ENCODE measurements at places on chromosomes 4 and X.

DNA sequence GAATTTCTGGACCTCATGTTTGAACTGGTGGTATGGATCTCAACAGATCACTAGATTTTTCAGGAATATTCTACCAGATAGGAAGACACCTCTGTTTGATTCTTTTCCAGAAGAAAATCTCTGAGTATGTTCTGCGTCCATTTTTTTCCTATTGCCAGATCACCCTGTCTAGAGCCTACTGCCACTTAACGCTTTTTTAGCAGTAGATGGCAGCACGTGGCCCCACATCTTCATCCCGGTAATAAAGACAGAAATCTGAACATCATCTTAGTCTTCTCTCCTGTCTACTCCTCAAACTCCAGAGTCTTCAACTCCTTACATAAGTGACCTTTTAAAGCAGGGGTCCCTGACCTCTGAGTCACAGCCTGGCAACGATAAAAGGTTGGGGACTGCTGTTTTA lies 184.7 kb downstream of the TMA16 start:
- DNase-seq, result peak; percentile 19

DNA sequence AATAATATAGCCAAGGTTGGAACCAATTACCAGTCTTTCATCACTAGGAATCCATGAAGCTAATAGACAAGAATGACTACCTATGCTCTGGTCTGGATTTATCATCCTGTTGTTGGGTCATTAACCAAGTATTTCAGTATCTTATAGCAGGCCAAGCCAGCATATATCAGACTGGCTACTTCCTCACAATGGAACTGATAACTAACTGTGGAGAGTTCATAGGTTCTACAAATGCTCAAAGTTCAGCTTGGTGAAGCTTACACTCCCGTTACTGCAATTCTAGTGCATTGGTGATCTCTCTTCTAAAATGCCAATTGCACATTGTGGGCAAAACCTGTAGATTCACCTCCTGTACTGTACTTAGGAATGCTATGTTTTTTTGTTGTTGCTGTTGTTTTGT lies 4.8 kb downstream of the TRPC5OS start:
- no peak for DNase-seq

- DNase-seq, result peak; percentile 88
These were observed 6.4 kb upstream of the ANTXR2 start for GRCh38 chr4:80079255-80079923.

GRCh38 chrX:54473993-54474859 lies 21.8 kb downstream of the FGD1 start:
- DNase-seq, result no peak

DNA sequence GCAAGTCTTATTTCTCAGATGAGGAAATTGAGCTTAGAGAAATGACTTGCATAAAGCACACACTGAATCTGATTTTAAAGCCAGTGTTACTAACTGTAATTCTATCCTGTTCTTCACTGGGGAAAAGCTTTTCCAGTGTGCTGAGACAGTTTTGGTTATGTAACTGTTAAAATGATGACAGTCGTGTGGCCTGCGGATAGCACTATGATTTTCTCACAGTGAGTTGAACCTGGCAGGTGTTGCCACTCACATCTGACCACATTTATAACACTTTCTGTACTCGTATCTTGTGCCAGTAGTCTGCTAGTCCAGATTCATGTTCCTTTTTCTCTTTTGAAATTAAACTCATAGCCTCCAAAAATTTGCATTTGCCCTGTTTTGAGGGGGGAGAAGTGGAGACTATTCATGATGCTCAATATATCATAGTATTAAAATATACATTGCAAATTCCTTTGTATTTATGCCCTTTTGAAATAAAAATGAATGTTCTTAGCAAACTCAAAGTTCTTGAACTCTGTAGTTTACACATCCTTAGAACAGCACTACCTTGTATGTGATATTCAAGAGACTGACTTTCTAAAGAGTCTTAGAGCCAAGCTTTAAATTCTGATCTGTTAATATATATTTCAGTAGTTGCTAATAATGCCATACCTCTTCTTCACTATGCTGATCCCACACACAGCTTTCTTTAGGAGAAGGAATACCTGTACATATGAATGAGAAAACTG lies 132.3 kb downstream of the PDLIM5 start:
- DNase-seq, result no peak

GRCh38 chrX:41045960-41046567 lies 39.2 kb upstream of the USP9X start:
- DNase-seq, result no peak

DNA sequence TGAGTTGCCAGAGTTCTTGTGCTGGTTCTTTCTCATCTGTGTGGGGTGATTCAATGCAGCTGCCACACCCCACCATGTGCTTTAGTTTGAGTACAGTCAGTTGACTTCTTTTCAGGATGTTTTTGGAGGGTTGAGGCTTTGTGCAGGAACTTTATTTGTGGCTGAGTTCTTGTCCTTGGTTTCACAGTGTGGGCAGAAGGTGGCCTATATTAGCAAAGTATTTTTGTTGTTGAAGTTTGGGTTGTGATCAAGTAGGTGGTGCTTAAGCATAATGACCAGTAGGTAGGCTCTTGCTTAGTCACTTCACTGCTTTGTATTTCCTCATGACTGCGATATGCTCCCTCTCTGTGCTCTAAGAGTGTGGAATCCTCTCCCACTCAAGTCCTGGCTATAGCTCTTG lies 80.3 kb downstream of the ARHGAP24 start:
- DNase-seq, result no peak

- DNase-seq, result no peak
These were observed 33.4 kb upstream of the PHKA2 start for GRCh38 chrX:19017271-19017670.

GRCh38 chrX:46340696-46341095 lies 204.5 kb downstream of the ZNF674 start:
- DNase-seq, result no peak

GRCh38 chr4:82371497-82371896 lies 2.3 kb downstream of the HNRNPD start:
- DNase-seq, result no peak

GRCh38 chrX:151771726-151772125 lies 37.2 kb downstream of the CNGA2 start:
- DNase-seq, result no peak

DNA sequence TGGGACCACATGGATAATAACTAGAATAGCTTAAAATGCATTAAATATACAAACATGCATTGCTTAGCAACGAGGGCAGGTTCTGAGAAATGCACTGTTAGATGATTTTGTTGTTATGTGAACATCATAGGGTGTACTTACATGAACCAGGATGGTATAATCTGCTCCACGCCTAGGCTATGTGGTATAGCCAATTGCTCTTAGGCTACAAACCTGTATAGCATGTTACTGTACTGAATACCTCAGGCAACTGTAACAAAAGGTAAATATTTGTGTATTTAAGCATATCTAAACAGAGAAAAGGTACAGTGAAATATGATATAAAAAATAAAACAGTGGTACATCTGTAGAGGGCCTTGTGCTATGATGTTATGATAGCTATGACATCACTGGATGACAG lies 169.2 kb upstream of the IL15 start:
- no peak for DNase-seq

DNA sequence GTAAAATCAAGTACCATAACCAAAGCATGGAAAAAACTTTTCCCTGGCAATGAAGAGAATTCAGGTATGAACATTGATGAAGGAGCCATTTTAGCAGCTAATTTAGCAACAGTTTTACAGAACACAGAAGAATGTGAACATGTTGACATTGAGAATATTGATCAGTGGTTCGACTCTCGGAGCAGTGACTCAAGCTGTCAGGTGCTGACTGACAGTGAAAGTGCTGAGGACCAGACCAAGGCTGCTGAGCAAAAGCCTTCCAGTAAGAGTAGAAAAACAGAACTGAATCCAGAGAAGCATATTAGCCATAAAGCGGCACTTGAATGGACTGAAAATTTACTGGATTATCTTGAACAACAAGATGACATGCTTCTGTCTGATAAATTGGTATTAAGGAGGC lies 2.8 kb downstream of the TIGD2 start:
- no peak for DNase-seq

GRCh38 chr4:114366368-114366767 lies 232.2 kb upstream of the UGT8 start:
- DNase-seq, result no peak

DNA sequence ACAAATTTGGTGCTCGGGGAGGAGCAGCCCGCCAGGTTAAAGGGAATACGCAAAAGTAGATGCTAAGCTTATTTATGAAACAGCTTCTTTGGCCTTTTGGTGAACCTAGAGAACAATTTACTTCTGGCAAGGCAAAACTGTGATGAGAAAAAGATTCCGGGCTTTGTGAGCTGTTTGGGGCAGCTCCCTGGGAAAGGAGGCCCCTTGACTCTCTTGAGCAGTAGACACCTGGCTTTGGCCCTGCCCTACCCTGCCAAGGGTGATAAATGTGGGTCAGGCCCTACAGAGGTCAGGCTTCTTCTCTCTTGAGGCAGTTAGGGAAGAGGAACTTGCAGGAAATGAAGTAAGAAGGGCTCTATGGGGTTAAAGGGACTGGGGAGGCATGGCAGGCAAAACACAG lies 509.6 kb downstream of the MID1IP1 start:
- DNase-seq, result no peak

- DNase-seq, result no peak
These were observed 50.2 kb downstream of the ING2 start for GRCh38 chr4:183554878-183555585.

DNA sequence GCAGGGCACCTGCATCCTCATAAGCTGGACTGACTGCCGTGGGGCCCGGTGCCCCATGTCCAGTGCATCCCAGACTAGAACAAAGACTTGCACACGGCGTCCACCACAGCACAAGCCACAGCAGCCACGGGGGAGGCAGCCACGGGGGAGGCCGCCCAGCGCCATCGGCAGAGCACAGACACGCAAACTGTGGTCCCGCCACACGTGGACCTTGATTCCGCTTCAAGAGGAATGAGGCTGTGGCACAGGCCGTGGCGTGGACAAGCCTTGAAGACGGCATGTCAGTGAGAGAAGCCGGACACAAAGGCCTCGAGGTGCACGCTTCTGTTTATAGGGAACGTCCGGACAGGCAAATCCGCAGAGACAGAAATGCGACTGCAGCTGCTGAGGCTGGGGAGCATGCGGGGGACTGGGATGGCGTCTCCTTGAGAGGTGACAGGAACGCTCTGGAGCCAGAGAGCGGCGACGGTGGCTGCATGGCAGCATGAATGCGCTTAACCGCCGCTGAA lies 10.1 kb upstream of the CPLX1 start:
- DNase-seq, result no peak

DNA sequence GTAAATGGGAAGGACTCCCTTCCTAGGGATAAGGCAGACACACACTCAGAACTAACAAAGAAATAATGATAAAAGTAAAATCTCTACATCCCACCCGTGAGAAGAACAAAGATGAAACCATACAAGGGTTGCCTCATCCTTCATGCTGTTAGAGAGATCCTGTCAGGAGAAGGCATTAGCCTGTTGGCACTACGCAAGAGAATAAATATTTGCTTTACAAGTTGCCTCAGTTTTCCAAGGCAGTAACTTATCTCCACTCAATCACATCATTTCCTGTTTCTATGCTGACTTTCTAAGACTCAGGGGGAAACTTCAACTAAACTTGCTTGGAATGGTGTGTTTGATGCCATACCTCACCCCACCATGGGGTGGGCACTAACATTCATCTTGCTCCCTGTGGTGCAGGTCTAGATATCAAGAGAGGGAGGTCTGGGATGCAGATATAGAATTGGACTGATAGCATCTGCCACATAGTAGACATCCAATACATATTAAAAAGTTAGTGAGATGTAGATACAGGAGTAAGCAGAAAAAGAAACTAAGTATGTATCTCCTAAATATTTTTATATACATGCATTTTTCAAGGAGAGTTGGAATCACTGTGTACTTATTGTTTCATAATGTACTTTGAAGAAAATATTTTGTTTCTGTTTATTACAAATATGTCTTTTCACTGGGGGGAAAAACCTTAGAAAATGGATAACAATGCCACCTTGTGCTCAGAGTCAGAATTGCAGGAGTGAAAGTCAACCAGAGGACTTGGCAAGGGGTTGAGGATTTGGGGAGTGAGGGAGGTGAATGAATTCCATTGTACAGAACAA lies 57.2 kb upstream of the BEX4 start:
- DNase-seq, result no peak

GRCh38 chr4:59960143-59960542 lies 1240.0 kb upstream of the ADGRL3 start:
- DNase-seq, result no peak

GRCh38 chr4:136246876-136247275 lies 1285.4 kb downstream of the PCDH18 start:
- DNase-seq, result no peak

DNA sequence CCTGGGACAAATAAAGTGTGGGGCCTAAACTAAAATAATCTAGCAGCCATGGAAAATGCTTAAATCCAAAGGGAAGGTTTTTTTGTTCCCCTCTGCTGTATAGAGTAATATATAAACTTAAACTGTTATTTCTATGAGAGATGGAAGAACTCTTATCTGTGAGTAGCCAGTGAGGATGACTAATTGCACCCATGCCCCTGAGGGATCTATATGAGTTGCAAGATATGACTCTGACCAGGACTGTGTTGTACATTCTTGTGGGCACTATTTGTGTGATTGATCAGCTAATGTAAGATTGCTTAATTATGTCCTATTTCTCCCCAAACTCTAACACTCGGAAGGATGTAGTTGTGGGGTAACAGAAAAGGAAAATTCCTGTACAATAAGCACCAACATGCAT lies 35.2 kb upstream of the AMBN start:
- no peak for DNase-seq

DNA sequence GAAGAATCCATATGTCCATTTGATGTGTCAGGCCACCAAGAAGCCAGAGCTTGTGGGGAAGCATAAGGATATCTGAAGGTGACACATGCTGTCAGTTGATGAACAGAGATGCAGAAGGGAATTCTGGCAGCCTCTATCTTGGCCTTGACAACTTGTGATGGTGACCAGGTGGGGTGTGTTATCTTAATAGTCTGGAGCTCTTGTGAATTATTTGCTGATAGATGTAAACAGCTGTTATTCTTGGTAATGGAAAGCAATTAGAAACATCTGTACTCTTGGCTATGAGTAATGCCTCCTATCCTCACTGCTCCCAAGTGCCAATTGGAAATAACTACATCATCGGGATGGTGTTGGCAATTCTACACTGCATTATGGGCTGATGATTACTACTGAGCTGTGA lies 51.9 kb downstream of the NAA11 start:
- no peak for DNase-seq

- DNase-seq, result no peak
These were observed 83.1 kb downstream of the DLG3 start for GRCh38 chrX:70527610-70528345.

- DNase-seq, result no peak
These were observed 39.7 kb downstream of the IRS4 start for GRCh38 chrX:108696690-108697089.

GRCh38 chrX:68462653-68463052 lies 29.4 kb upstream of the OPHN1 start:
- peak; percentile 31 for DNase-seq

DNA sequence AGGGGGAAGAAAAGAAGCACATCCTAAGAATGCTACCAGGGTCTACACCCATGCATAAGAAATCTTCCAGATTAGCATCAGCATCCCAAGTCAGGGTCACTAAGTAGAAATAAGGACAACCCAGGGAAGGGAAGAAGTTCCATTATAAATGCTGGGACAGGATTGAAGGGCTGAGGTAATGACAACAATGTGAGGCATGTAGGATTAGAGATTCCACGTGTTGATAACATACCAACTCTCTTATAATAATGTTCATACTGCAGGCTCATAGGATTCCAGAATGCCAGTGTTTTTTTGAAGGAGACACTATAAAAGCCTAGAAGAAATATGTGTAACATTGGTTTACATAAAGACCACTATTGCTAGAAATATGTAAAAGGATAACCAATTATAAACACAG lies 201.2 kb downstream of the MID1IP1 start:
- DNase-seq, result no peak

GRCh38 chr4:154471526-154472331 lies 19.9 kb downstream of the DCHS2 start:
- DNase-seq, result no peak

Measured in hematopoietic multipotent progenitor cell (in vitro differentiated cells).